ENCODE measurements at places on chromosomes 3 and 15. TPM values are rescaled to one million over a fixed set of nuclear protein-coding genes. Genes with fewer than 3 reads are reported as not detected.

- H3K4me1 ChIP-seq: no peaks in the 10 kb centered on the region
- no peaks in the 10 kb centered on the region for H3K36me3 ChIP-seq
- H3K4me3 ChIP-seq: no peak overlapping the region
- H3K27ac ChIP-seq: no peak overlapping the region
- no peak for DNase-seq
Measured at GRCh38 chr3:76490064-76490463, 549.8 kb upstream of the ROBO2 start.

- H3K27me3 ChIP-seq: no peaks in the 10 kb centered on the region
- H3K27ac ChIP-seq: no peak overlapping the region
- DNase-seq: no peak
Measured at GRCh38 chr3:108940166-108940565, 13.5 kb downstream of the GUCA1C start.

GRCh38 chr3:180611006-180611405 is 9.0 kb downstream of the TTC14 start:
- H3K36me3 ChIP-seq: peaks cover 21% of the 10 kb centered on the region
- no peak for DNase-seq
- H3K27me3 ChIP-seq: no peaks in the 10 kb centered on the region
- H3K4me1 ChIP-seq: no peaks in the 10 kb centered on the region
- H3K27ac ChIP-seq: no peak overlapping the region

Gene IGSF11
- 0.50 TPM for total RNA-seq

Gene CYP1A2
- total RNA-seq: not detected

Gene RAB5A
- total RNA-seq: 87.1 TPM

Gene CNTN3
- total RNA-seq: 6.7 TPM

Gene WDR93
- 0.13 TPM for total RNA-seq

Measured in colonic mucosa (tissue), 4 donors.